ENCODE measurements at places on chromosomes 5 and 9. TPM values are rescaled to one million over a fixed set of nuclear protein-coding genes. Genes with fewer than 3 reads are reported as not detected.

DNA sequence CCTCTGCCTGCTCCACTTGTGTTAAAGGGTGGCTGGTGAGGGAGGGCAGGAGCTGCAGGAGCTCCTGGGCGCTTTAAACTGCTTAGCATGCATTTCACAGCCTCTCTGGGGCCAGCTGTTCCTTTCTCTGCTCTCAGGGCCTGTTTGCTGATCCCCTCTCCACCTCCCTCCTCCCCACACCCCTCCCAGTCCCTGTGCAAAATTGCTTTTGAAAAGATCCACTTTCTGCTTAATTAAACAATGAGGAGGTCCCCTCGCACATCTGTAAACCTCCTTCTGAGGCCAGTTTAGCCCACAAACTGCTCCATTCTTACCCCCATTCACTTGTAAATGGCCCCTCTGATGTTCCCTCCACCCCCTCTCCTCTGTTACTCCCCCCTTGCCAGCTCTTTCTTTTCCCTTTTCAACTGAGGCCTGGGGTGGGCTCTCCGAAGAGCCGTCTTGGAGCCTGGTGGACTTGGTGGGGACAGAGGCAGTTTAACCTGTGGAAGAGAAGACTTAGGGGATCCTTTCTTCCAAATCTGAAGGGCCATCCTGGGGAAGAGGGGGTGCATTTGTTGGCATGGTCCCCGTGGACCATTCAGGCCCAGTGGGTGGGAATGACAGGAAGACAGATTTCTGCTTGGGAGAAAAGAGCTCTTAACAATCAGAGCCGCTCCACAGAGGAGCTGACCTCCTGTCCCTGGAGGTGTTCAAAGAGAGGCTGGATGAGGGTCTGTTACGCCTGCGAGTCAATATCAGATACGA is 12.0 kb downstream of the URM1 start:
- no peak for ATAC-seq

- ATAC-seq, result no peak
Measured at GRCh38 chr9:76707510-76707909, 56.7 kb upstream of the PCA3 start.

- ATAC-seq, result peak; percentile 6
Measured at GRCh38 chr5:88677943-88678769, 204.8 kb downstream of the MEF2C start.

GRCh38 chr5:73596705-73597328 is 29.2 kb upstream of the ARHGEF28 start:
- no peak for ATAC-seq

DNA sequence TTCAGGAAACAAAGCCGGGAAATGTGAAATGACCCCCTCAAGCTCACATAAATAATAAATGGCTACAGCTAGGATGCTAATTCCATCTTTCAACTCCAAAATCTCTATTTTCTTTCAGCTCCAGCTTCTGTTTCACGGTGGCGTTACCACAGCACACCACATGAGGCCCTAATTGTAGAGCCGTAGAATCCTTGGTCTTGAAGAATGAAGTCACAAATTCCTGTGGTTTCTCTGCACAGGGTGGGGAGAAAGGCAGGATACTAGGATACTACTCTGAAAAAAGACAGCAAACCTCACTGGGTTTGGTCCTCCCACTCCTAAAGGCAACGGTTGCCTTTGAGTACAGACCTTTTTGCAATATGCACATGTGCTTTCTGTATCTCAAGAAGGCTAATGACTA is 13.9 kb upstream of the RARS1 start:
- ATAC-seq, result no peak

DNA sequence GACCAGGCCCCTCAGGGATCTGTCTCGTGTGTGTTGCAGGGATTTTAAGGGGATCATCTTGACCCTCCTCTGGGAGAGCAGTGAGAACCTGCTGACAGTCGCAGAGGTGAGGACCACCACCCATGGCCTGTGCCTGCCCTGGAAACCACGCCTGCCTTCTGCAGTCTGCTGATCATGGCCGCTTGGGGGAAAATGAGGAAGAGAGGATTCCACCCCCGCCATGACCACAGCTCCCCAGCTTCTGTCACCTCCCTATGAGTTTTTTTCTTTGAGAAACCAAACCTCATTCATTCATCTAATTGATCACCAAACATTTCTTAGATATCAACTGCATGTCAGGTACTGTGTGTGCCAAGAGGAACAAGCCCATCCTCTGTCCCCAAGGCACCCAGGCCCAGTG is 46.3 kb upstream of the TDRD7 start:
- no peak for ATAC-seq

Gene GLRX
- 21.1 TPM for total RNA-seq

Gene FOXD4
- 1.2 TPM for total RNA-seq

Gene FOXI1
- not detected for total RNA-seq
